ENCODE measurements at places on chromosomes 11 and 22. TPM values are rescaled to one million over a fixed set of nuclear protein-coding genes. Genes with fewer than 3 reads are reported as not detected.

Gene PHOX2A
- total RNA-seq = not detected

Gene OR51E2
- total RNA-seq = not detected

GRCh38 chr11:115802641-115803040 lies 298.4 kb upstream of the CADM1 start:
- no peak overlapping the region for H3K27ac ChIP-seq
- no peak for DNase-seq
- no peak overlapping the region for H3K4me3 ChIP-seq
- no peaks in the 10 kb centered on the region for H3K36me3 ChIP-seq

Gene TRIM49D1
- total RNA-seq = not detected
